Hematopoietic multipotent progenitor cell treated with erythropoietin and hydrocortisone succinate and interleukin-3 and kit ligand, for 4 days (in vitro differentiated cells): ENCODE measurements at places on chromosomes 3 and 15.

- no peak for DNase-seq
Measured at GRCh38 chr15:60152386-60152785, 148.3 kb downstream of the FOXB1 start.

DNA sequence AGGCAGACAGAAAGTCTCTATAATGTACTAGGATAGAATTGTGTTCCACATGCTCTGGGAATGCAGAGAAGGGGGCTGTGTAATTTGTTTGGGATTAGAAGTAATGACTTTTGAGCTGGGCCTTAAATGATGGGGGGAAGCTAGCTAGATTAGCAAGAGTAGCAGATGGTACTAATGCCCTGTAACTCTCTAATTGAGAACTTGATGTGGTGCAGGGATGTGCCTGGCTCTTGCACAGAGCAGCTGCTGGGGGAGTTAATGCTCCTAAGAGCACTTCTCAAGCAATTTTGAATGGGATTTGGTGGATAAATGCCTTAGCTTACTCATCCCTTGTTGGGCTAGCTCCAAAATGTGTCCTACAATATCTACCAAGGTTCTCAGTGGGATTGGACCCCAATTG, 12.4 kb upstream of the SYN2 start:
- no peak for DNase-seq

GRCh38 chr3:125002414-125003368, 53.1 kb downstream of the HEG1 start:
- DNase-seq = no peak

DNA sequence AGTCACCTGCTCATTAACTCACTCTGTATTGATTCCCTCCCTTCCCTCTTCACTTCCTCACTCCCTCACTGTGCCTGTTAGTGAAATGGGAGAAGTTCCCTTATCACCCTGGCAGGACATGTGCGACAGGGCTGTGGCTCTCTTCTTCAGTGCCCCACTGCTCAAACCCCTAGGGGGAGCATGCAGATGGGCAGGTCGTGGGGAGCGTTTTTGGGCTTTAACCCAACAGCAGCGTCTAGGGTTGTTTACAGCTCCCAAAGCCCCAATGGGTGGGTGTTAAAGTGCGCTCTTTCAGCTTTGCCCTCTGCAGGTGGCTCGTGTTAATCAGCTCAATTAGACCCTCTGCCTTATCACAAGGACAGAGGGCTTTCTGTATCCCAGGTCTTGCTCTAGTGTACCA, 447.8 kb upstream of the PROK2 start:
- peak; percentile 28 for DNase-seq

DNA sequence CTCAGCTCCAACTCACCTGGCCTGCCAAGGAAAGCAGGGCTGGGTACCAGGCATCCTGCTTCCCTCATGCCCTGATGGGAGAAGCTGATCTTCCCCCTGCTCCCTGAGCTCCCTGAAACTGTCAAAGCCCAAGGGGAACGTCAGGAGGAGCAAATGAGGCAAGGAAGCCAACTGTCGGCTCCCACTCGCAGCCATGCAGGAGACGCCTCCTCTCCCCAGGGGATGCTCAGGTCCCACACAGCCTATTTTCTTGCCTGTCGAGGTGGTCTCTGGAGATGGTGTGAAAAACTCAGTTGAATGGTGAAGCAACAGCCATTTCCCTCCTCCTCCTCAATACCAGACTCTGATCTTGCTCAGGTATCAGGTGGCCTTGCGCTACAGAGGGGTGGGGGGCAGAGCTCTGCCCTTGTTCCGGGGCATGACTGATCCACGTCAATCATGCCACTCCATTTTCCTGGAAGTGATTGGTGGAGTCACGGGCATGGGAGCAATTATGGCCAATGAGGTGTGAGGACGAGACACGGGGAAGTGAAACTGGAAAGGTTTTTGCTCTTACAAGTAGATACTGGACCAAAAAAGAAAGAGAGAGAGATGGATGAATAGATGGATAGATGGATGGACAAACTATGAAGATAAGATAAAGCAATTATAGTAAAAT, 58.2 kb downstream of the SLC6A1 start:
- no peak for DNase-seq

GRCh38 chr15:66765478-66766281, 63.6 kb downstream of the SMAD6 start:
- DNase-seq = peak; percentile 97
